ENCODE measurements at places on chromosomes 2 and 18. TPM values are rescaled to one million over a fixed set of nuclear protein-coding genes. Genes with fewer than 3 reads are reported as not detected.

Gene UCN
- total RNA-seq = 0.74 TPM

Gene KRTCAP3
- total RNA-seq = 1.2 TPM

Gene GALR1
- total RNA-seq = 0.07 TPM

Gene POTEJ
- total RNA-seq = not detected

Gene BAZ2B
- total RNA-seq = 40.2 TPM

Gene DUSP2
- total RNA-seq = 9.0 TPM

Gene LAPTM4A
- 145 TPM for total RNA-seq

Gene HOXD11
- not detected for total RNA-seq

Gene PKDCC
- 128 TPM for total RNA-seq

Gene MPPE1
- 28.9 TPM for total RNA-seq

Data from right atrium auricular region (tissue), 2 donors.